ENCODE measurements at places on chromosomes 4 and X.

- H3K36me3 ChIP-seq = no peaks in the 10 kb centered on the region
- H3K4me3 ChIP-seq = no peak overlapping the region
- H3K4me1 ChIP-seq = no peaks in the 10 kb centered on the region
- no peak overlapping the region for H3K27ac ChIP-seq
- H3K27me3 ChIP-seq = no peaks in the 10 kb centered on the region
These were observed 46.2 kb downstream of the SLC9A7 start for GRCh38 chrX:46712764-46713163.

- no peak overlapping the region for H3K27ac ChIP-seq
- H3K4me1 ChIP-seq = no peaks in the 10 kb centered on the region
- H3K36me3 ChIP-seq = no peaks in the 10 kb centered on the region
These were observed 19.1 kb upstream of the ZXDA start for GRCh38 chrX:57929373-57929772.

DNA sequence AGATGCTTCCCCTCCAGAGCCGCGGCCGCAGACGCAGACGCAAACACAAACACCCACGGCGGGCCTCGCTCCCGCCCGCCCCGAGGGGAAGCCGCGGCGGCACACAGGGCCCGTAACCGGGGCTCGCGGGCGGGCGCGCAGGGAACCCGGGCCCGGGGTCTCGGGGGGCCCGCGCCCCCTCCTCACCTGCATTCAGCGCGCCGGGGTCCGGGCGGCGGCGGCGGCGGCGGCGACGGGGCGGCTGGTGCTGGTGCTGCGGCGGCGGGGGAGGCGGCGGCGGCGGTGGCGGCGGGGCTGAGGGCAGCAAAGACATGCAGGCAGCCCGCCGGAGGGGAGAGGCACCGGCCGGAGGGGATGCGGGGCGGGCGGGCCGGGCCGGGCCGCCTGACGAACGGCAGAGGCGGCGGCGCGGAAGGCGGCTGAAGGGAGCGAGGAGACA, 255 bp upstream of the CNOT6L start:
- peak overlapping the region; percentile 82 for H3K4me3 ChIP-seq
- H3K27me3 ChIP-seq = no peaks in the 10 kb centered on the region
- H3K4me1 ChIP-seq = no peaks in the 10 kb centered on the region
- no peaks in the 10 kb centered on the region for H3K36me3 ChIP-seq
- no peak for DNase-seq
- no peak overlapping the region for H3K27ac ChIP-seq

DNA sequence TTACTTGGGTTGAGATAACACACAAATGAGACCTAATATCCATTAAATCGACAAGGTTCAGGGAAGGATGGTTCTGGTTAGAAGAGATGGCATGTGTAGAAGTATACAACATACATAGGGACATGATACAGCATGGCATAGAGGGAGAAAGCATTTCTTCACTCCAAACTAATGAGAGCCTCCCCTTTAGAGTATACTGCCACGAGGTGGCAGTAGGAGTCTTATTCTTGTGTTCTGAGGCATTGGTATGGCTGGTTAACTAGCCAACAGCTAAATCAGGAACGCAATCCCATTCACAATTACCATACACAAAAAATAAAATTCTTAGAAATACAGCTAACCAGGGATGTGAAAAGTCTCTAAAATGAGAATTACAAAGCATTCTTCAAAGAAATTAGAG, 29.1 kb upstream of the TRO start:
- no peak overlapping the region for H3K4me3 ChIP-seq
- H3K27me3 ChIP-seq = no peaks in the 10 kb centered on the region
- no peaks in the 10 kb centered on the region for H3K36me3 ChIP-seq
- H3K27ac ChIP-seq = no peak overlapping the region

DNA sequence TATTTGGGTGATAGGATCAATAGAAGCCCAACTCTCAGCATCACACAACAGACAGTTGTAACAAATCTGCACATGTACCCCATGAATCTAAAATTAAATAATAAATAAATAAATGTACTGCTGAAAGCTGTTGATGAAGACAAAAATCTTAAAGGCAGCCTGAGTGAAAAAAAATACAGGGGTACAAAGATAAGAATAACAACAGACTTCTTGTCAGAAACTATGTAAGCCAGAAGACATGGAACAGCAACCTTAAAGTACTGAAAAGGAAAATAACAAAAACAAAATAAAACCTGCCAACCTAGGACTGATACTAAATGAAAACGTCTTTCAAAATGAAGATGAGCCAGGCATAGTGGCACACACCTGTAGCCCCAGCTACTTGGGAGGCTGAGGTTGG, 25.0 kb upstream of the PDLIM5 start:
- no peak overlapping the region for H3K4me3 ChIP-seq
- H3K4me1 ChIP-seq = no peaks in the 10 kb centered on the region
- DNase-seq = no peak
- no peaks in the 10 kb centered on the region for H3K36me3 ChIP-seq

- peaks cover 6% of the 10 kb centered on the region for H3K27me3 ChIP-seq
- peak overlapping the region; percentile 54 for H3K4me3 ChIP-seq
- no peaks in the 10 kb centered on the region for H3K36me3 ChIP-seq
- H3K27ac ChIP-seq = no peak overlapping the region
These were observed 559 bp upstream of the FAM47E start for GRCh38 chr4:76250962-76251361.

GRCh38 chr4:26074712-26075430, 160.9 kb downstream of the SMIM20 start:
- H3K36me3 ChIP-seq = no peaks in the 10 kb centered on the region
- no peak overlapping the region for H3K27ac ChIP-seq
- no peak overlapping the region for H3K4me3 ChIP-seq
- DNase-seq = no peak

DNA sequence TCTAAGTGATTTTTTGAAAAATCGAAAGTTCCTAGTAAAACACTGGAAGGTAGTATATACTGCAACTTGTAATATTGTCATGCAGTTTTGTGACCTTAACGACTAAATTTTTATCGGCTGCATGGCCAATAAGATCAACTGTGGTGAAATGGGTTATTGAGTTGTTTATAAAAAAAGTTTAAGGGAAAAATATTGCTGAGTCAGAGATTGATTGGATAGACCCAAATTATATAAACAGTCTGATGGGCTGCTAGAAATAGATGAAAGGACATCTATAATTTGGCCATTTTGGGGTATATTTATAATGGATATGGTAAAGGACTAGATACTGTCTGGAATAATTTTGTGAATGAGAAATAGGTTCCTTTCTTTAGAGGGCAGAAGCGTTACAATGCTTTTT, 56.2 kb downstream of the MGST2 start:
- no peaks in the 10 kb centered on the region for H3K4me1 ChIP-seq
- H3K27ac ChIP-seq = no peak overlapping the region
- no peak overlapping the region for H3K4me3 ChIP-seq
- peaks cover 11% of the 10 kb centered on the region for H3K27me3 ChIP-seq

- no peak overlapping the region for H3K4me3 ChIP-seq
- H3K27ac ChIP-seq = no peak overlapping the region
- H3K36me3 ChIP-seq = no peaks in the 10 kb centered on the region
- no peaks in the 10 kb centered on the region for H3K27me3 ChIP-seq
These were observed 60.7 kb downstream of the SPATA4 start for GRCh38 chr4:176134670-176135069.

DNA sequence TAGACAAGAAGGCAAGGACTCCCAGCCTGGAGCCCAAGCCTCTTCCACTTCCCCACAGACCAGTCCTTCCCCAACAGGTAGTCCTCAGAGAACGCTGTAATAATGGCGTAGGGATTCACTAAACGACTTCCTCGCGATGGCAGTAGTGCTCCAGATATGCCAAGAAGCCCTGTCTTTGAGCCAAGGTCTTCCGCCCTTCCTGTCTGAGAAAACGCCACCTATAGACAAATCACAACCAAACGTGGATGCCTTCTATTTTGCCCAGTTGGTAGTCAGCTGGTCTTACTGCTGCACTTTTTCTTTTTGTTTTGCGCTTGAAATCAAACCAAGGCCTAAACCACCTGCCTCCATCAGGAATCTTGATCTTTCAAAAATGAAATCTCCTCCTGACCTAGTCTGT, 203.3 kb downstream of the OR13H1 start:
- H3K36me3 ChIP-seq = peaks cover 4% of the 10 kb centered on the region
- no peak overlapping the region for H3K27ac ChIP-seq
- H3K4me3 ChIP-seq = no peak overlapping the region
- no peak for DNase-seq

- H3K27ac ChIP-seq = no peak overlapping the region
- peak; percentile 44 for DNase-seq
- H3K36me3 ChIP-seq = no peaks in the 10 kb centered on the region
- no peaks in the 10 kb centered on the region for H3K4me1 ChIP-seq
- no peak overlapping the region for H3K4me3 ChIP-seq
- H3K27me3 ChIP-seq = no peaks in the 10 kb centered on the region
These were observed 62.8 kb upstream of the EGFL6 start for GRCh38 chrX:13506574-13506973.
